ENCODE measurements at places on chromosomes 3 and 15.

GRCh38 chr15:76730262-76730661, 174.9 kb downstream of the SCAPER start:
- no peak for DNase-seq

GRCh38 chr3:138964923-138965322, 17.9 kb downstream of the FOXL2NB start:
- no peak for DNase-seq

DNA sequence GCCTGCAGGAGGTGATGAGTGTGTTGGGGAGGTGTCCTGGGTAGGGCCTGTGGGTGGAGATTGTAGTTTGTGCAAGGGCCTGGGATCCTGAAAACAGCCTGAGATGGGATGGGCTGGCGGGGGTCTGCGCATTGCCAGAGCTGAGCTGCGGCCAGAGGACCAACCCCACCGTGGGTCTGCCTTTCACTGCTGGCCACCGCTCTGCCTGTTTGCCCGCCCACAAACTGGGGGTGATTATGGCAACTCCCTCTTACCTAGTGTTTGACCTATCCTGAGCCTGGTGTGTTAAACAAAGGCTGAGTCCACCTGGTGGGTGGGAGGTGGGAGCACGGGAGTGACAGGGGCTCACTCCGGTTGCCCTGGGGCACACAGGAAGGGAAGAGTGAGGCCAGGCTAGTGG, 9.8 kb downstream of the ABTB1 start:
- DNase-seq: no peak

DNA sequence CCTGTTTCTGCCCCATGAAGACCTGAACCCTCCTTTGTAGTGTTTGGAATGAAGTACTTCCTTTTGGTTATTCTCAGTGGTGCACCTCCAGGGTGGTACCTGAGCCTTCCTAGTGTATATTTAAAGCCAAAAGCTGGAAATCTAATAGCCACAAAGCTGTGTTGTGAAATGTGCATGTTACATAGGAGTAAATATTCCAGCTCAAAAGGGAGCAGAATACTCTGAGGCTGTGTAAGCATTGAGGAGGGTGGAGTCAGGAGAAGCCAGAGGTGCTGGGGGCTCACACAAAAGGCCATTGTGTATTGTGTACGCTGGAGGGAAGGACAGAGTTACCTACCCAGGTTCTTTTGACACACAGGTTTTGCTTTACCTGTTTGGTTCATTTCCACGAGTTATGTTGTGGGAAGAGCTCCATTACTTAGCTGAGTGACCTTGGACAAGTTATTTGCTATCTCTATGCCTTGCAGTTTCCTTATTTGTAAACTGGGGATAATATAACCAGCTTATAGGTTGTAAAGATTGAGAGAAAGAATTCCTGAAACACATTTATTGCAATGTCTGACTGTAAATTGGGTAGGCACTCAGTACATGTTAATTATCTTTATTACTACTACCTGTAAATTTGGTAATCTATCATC, 24.7 kb downstream of the GPR171 start:
- DNase-seq: no peak

DNA sequence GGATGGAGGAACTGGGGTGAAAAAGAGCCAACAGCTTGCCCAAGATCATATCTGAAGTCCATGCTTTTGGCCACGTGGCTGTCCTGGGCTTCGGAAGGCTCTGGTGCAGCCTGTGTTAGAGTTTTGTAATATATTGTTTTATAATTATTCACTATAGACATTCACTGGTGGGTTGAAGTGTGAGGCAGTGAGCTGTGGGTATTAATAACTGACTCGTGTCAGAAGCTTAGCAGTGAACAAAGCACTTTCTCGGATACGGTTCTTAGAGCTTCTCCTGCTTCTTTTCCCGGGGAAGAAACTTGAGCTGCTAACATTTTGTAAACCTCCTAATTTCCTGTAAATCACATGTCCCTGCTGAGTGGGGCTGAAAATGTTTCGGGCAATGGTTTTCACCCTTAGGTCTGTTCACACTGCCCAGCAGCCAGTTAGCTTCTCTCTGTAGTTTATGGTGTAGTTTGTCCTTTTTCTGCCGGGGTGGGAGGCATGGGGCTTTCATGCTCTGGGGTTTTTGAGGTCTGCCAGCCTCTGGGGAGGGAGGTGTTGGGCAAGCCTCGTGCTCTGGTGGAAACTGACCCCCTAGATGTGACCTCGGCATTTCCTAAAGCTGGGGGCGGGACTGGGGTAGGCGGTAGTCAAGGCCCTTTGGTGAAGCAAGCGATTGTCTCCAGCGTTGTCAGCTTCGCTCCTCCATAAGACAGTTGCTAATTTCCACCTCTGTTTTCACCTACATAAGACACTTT, 1.7 kb downstream of the MRAS start:
- DNase-seq: peak; percentile 52

DNA sequence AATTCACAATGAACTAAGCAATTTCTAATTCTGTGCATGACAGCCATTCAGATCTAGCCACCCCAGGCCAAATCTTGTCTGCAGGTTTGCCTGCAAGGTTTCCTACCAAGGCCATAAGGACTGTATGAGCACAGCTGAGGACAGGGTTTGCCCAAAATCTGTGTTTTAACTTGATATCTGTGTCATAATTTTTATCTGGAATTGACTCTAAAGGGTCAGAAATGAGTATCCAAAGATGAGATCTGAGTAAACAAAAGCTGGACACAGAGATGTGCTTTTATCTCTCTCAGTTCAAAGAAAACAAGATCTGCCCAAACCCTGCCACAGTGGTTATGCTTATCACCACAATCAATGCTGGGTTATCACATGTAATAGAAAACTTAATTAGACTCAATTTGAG, 154.6 kb upstream of the COL8A1 start:
- DNase-seq: no peak

DNA sequence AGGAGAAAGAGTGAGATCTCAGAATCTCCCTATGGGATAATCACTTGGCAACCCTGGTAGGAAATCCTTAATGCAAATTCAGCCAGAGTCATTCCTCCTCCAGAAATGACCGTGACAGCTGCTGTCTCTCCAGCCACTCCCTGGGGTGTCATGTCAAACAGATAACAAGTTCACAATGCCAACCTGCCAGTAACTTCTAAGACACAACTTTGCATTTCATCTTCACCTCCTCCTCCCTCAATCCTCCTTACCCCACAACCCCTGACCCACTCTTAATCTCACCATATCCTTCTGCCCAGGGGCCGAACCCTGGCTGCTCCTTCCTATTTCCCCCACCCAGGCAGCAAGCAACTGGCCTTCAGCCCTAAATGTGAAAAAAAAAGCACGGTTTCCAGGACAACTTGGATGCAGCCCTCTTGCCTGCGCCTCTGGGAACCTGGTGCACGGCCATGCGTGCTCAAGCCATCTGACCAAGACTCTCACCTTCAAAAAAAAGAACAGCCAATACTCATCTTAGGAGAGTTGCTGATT, 166.0 kb downstream of the NTRK3 start:
- no peak for DNase-seq

- DNase-seq: no peak
Observed at GRCh38 chr15:96079041-96079440, 251.5 kb upstream of the NR2F2 start.
